ENCODE measurements at places on chromosomes 5 and 9.
A peak's percentile ranks its signal among the peaks of the same experiment; 100 is the strongest.

DNA sequence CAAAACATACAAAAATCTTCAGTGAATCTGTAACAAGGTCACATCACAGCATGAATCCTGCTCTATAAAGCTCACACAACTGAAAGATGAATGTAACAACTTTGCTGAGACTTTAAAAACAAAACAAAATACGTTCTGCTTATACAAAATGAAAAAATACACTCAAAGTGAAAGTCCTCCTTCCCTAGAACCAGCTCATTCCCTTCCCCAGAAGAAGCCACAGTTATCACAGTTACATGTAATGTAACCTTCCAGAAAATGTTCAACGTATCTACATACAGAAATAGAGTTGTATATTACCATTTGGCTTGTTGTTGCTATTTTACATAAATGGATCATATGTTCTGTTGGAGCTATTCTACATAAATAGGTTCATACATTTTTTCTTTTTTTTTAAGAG lies 2.6 kb downstream of the AUH start:
- no peak for DNase-seq

DNA sequence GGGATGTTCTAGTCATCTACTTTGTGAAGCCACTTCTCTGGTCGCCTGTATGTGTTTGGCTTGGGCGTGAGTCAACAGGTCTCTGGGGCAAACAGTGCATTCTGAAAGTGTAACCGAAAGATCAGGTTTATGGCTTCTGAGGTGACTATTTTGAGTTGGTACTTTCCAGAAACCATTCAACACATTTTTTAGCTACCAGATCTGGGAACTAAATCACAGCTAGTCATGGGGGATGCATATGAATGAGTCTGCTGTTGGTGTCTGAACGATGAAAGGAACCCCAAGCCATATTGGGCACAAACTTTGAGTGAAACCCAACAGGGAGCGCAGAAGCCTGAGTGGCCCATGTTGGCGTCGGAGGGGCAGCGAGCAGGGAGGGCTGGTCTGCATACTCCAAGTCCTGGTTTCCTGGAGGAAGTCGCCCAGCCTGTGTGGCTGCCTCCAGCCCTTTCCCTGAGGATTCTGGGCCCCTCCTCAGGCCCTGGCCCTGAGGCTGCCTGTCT lies 35.3 kb downstream of the UBE2QL1 start:
- DNase-seq = peak; percentile 15

DNA sequence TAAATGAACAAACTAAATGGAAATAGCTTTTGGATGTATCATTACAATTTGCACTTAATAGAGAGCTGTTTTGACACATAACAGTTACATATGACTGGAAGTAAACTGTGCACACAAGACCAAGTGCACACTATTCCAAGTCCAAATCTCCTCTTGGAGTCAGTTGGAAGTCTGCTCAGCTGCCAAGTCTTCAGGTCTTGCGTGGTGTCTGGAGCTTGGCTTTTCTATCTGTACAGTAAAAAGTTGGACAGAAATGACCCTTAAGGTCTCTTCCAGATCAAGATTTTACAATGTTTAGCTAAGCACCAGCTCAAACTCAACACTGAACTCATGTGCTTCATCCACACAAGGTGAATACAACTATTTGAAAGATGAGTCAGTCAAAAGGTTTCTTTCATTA lies 456.9 kb downstream of the RASEF start:
- DNase-seq = no peak

- DNase-seq = no peak
Observed at GRCh38 chr5:153147891-153148623, 342.4 kb upstream of the GRIA1 start.

DNA sequence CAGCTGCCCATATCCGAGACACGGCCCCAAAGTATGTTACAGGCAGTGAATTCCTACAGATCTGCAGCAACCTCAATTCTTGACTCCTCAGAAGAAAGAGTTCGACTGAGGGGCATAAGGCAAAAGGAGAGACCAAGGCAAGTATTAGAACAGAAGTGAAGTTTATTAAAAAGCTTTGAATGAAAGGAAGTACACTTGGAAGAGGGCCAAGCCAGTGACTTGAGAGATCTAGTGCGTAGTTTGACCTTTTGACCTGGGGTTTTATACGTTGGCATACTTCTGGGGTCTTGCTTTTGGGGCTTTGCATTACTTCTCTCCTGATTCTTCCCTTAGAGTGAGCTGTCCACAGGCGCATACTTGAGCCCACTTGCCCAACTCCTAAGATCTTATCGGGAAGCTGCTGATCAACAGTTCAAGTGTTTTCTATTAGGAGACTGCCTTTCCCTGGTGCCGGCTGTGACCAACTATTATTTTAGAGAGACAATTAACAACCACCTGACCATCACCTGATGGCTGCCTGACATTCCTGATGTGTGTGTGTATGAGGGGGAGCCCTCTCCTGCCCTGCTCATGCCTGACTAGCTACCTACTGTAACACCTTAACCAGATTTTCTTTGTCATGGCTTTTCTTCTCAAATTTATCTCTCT lies 1.5 kb upstream of the DEPDC1B start:
- DNase-seq = no peak
